Activated T-cell treated with anti-CD3 and anti-CD28 coated beads, Interleukin-2, amount 50 U/mL, for 72 hours (primary cell): ENCODE measurements at places on chromosomes 13 and 19. TPM values are rescaled to one million over a fixed set of nuclear protein-coding genes. Genes with fewer than 3 reads are reported as not detected.

DNA sequence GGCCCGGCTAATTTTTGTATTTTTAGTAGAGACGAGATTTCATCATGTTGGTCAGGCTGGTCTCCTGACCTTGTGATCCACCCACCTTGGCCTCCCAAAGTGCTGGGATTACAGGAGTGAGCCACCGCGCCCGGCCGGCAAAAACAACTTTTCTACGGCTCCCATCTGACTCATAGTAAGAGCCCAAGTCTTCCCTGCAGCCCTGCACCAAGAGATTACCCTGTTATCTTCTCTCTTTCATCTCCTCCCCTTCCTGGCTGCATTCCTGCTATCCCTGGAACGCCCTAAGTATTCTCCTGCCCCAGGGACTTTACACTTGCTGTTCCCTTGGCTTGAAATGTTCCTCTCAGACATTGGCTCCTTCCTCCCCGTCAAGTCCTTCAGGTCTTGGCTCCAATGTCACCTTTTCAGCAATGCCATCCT lies 6.6 kb downstream of the AP2S1 start:
- no peak overlapping the region for H3K27ac ChIP-seq
- peaks cover 9% of the 10 kb centered on the region for H3K4me1 ChIP-seq
- H3K36me3 ChIP-seq: peaks cover 7% of the 10 kb centered on the region
- no peak overlapping the region for H3K4me3 ChIP-seq

GRCh38 chr13:32151240-32151639 lies 119.7 kb downstream of the FRY start:
- H3K4me3 ChIP-seq: no peak overlapping the region
- no peak for DNase-seq
- peaks cover 9% of the 10 kb centered on the region for H3K4me1 ChIP-seq
- H3K36me3 ChIP-seq: no peaks in the 10 kb centered on the region
- no peak overlapping the region for H3K27ac ChIP-seq

DNA sequence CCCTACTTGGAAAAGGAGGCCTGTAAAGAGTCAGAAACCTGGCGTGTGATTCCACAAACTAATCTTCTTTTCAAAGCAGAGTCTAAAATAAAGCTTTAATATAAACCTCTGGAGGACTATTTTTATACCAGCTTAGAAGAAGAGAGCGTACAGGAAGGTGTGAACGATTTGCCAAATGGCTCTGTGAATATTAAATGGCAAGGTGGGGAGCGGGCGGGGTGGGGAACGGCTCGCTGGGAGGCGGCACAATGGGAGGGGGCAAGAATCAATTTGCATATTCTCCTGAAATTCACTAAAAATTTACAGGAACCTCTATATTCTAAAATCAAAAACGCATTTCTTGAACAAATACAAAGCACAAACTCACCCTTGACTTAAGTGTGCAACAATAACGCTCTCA lies 982 bp downstream of the ZNF780B start:
- peak overlapping the region; percentile 98 for H3K4me3 ChIP-seq
- peaks cover 5% of the 10 kb centered on the region for H3K27me3 ChIP-seq
- H3K36me3 ChIP-seq: peaks cover 29% of the 10 kb centered on the region
- no peak for DNase-seq

GRCh38 chr19:29694161-29694560 lies 20.9 kb downstream of the C19orf12 start:
- H3K27me3 ChIP-seq: no peaks in the 10 kb centered on the region
- H3K27ac ChIP-seq: no peak overlapping the region
- no peak for DNase-seq
- H3K4me3 ChIP-seq: no peak overlapping the region

The CGB3 gene
- total RNA-seq: not detected
